Cortex of kidney (tissue), 1 donor: ENCODE measurements at places on chromosomes 3 and 15.

- DNase-seq: no peak
These were observed 33.2 kb upstream of the TSPAN3 start for GRCh38 chr15:77104155-77104554.

DNA sequence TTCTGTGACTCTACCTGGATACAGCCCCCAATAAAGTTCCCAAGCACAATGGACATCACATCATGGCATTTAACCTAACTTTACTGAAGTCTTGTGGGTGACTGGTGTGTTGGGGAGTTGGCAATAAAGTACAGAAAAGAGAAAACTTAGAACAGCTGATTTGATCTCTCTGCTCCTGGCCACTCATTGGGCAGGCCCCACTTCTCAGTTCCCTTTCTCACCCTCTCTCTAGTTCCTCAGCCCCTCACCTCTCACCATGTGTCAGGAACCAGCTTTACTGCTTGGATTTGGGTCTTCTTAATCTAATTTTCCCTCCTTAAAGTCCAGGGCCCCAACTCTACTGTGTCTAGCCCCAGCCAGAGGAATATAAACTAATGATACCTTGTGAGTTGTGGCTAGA is 713 bp upstream of the MUC13 start:
- no peak for DNase-seq

DNA sequence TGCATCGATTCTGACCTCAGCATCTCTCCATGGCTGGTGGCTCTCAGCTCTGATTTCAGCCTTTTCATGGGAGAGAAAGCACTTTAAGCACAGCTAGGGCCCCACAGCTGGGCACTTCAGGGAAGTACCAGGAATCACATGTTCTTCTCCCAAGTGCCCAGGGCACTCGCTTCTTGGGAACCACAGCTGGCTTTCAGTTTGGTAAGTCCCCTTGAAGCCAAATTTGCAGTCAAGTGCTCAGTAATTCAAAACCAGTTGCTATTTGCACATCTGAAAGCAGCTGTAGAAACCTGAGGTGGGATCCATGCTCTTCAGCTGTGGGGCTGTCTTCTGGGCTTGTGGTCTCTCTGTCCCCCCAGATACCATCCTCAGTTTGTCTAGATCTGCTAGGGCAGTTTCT is 12.8 kb downstream of the GABRA5 start:
- no peak for DNase-seq

- DNase-seq: no peak
These were observed 613.6 kb downstream of the CADM2 start for GRCh38 chr3:85572426-85572825.

- no peak for DNase-seq
These were observed 17.4 kb downstream of the DET1 start for GRCh38 chr15:88529021-88529630.

DNA sequence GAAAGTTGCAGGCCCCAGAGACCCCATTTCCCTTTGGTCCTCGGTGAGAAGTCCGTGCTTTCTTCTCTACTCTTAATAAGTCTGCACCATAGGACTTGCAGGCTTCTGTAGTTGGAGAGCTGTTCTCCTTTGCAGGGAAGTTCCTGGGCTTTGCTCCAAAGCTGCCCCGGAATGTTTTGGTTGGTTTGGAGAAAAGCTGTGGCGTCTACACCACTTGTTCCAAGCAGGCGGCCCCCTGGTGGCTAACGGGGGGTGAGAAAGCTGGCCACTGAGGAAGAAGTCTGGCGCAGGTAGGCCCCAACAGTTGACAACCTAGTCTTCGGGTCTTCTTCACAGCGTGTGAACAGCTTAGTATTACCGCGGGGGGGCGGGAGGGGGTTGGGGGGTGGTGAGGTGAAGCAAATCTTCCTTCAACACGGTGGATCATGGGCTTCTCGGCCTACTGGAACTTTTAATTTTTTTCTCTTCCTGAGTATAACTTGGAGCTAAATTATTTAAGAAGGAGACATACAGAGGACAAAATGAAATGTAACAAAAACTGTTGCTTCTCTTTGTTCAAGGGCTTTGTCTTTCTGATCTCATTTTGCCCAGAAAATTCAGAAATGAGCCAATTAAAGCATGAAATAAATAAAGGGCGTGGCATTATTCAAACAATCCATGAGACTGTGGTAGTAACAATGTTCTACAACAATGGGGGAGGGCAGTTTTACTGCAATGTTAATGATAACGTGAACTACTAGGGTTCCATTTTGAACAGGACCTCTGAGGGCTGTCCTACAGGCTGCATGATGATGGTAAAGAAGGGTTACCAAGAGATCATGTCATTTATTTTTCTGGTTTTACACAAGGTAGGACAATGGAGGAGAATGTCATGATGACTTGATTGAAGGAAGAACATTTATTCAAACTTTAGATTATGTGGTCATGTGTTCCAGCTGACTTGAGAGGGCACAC is 2.2 kb upstream of the THRB start:
- no peak for DNase-seq

DNA sequence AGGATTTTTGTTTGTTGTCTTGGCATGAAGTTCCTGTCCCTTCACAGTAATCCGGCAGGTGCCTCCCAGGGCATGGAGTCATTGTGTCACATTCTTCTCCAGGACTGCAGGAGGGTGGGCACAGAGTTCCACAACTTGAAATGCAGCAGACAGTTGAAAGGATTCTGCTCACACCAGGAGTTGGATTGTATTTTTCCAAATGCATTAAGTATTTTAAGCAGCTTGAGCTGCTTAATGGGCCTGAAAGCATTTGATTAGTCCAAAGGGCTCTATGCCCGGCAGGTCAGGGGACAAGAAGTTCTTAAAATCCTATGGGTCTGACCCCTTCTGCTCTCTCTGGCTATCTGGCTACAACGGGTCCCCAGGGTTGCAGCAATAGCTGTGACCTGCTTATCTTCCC is 92.9 kb downstream of the APBA2 start:
- no peak for DNase-seq

- no peak for DNase-seq
These were observed 180.4 kb upstream of the COL8A1 start for GRCh38 chr3:99458013-99458412.

DNA sequence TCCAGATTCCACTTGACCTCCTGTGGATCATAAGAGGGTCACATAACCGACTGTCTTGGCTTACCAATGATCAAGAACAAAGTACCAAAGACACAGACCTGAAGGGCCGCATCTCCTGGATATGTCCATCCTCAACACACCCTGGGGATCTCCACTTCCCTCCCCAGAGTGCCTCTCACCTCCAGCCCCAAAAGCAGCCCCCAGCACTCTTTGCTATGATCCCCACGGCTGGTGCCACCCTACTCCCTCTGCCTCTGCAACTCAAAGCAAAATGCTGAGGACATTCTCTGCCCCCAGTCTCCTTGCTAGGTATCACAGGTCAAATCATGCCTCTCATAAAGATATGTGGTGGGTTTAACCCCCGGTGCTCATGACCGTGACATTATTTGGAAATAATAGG is 32.7 kb downstream of the SLCO2A1 start:
- DNase-seq: no peak

DNA sequence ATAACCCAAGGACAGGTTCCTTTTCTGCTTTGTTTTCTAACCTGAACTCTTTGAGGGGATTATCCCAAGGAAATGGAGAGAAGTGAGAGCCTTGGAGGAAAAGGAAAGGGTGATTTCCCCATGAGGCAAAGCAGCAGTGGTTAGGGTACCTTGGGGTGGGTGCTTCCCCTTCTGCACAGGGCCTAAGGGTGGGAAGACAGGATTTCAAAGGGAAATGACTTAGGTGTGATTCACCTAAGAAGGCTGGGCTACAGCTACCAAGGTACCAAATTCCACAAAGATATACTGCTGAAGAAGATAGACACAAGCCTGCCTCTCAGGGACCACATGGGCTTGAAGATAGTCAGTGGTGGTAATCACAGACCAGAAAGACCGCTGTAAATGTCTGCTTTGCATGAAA is 325.3 kb upstream of the DPH6 start:
- DNase-seq: no peak

DNA sequence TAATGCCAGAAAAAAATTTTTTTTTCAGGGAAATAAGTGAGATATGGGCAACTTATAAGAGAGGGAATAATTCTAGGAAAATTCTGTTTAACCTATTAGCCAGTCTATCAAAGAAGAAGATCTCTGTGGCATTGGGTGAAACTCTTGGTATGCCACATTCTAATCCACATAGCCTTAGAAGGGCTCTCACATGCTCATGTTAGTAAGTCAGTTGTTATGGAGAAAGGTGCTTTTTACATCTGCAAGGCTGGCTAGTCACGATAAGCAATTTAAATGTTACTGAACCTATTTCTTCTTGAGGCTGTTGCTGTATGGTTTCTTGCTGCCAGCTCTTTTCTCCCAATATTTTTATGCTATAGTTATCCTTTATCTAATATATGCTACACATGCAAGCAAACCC is 89.9 kb upstream of the MAGI1 start:
- no peak for DNase-seq

GRCh38 chr3:72982609-72983366 is 13.8 kb upstream of the PPP4R2 start:
- no peak for DNase-seq

DNA sequence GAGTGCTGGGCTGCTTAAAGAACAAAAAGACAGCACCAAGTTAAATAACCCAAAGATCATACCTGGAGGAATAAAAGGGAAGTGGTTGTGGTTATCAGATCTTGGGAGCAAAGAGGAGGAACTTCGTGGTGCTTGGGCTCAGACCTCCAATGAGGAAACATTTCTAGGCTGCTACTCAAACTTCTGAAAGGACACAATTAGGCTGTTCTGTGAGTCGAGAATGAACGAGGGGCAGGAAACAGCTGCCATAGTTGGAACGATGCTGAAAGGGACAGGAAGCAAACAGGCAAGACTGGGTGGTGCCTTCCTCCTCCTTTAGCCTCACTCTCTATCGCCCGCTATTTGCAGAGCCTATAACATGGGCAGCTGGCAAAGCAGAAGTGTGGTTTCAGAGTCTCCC is 276.3 kb upstream of the ARRDC4 start:
- DNase-seq: no peak

- DNase-seq: no peak
These were observed 167.8 kb downstream of the CHST2 start for GRCh38 chr3:143287403-143287802.

DNA sequence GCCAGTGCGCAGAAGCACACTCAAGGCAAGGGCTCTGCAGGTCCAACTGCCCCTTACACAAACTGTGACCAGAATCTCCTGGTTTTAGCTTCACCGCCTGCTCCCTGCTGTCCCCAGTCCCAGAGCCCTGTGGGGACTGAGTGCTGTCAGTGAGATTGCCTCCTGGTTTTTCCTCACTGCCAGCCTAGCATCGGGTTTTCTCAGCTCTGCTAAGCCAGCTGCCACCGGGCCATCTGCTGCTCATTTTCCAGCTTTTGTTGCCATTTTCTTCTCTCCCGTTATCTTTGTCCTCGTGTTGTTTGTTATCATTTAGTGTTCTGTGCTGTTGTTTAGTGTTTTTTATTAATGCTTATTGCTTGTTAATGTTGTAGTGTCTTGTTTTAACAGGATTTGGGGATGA is 79.5 kb upstream of the BLM start:
- DNase-seq: no peak

DNA sequence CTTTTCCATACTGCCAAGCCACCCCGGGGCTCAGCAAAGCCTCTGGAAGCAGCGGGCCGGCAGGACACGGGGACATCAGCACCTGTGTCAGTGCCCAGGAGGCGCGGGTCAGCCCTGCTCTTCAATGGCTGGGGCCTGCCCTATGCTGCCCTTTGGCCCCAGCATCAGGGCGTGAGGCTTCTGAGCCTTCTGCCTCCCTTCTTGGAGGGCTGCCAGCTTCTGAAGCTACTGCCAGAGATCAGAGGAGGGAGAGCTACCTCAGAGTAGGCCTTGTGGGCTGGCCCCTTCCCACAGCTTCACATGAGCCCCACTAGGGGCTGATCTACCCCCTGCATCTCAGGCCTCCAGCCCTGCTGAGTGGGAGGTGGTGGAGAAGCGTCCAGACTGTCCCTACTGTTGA is 13.0 kb upstream of the TMEM115 start:
- no peak for DNase-seq

DNA sequence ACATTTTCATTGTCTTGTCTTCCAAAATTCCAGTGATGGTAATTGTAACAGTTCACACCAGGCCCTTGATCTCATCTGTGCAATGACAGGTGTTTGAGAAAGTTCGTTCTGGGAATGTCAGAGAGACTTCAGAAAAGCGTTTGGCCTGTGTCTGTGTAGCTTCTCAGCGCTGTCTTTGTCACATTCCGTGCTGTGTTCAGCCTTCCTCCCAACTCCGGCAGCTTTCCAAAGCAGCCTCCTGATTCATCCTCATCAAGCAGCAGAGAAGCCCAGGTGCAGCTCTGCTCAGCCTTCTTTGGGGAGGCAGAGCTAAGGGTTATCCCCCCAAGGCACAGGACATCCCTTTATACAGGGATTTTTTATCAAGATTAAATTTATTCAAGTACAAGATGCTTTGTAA is 494.0 kb upstream of the SUCLG2 start:
- DNase-seq: no peak

DNA sequence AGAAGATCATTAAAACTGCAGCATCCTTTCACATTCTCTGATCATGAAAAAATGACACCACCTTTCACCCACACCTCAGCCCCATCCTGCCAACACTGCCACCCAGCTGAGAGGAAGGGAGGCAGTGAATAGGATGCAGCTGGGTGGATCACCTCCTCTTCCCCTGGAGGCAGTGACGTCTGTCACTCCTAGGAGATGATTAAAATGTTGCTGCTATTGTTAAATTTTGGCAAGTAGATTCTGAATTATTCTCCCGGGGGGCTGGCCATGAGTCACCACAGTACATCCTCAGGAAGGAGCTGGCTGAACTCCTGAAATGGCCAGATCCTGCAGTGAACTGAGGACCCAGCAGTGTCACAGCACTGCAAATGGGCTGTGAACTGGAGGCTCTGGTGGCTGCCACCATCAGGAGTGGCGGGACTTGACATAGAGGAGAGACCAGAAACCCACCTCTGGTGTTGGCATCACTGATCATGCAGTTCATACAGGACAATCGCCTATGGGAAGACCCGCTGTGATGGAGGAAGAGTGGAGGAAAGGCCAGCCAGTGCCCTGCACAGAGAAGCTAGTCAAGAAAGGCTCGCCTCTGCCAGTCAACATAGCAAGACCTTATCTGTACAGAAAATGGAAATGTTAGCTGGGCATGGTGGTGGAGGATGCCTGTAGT is 199.1 kb downstream of the FAM43A start:
- DNase-seq: no peak

DNA sequence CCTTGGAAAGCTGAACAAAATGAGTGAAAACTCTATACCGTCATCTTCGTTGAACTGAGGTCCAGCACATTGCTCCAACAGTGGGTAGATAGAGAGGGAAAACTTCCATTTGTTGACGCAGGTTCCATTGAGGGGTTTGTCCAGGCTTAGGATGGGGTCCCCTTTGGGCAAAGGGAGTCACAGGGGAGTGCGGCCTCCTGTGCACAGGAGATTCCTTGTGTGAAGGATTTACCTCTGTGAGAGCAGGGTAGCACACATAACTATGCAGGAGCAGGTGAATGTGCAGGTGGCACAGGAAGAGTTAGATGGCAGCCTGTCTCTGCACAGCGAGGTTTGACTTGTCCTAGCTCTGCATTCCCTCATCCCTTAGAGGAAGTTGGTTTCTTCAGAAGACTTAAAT is 139.3 kb downstream of the SNRPN start:
- no peak for DNase-seq

DNA sequence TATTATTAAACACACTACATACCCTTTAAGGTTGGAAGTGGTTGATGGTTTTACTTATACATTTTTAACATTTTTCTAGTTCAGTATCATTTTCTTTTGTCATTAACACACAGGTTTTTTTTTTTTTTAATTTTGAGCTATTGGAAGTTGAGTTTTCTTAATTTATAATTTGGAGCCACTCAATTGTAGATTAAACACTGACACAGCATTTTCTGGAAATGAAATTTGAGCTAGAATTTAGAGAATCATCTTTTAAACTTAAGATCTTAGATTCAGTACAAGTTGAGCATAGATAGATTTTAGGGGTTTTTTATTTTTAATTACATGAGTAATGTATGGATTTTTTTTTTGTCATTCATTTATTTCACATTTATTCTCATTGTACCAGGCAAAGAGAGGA is 35.0 kb downstream of the RASA2 start:
- DNase-seq: no peak
